ENCODE measurements at places on chromosomes 16 and 17.

- DNase-seq: no peak
These were observed 1.5 kb downstream of the MINK1 start for GRCh38 chr17:4834681-4835020.

- no peak for DNase-seq
These were observed 102.7 kb downstream of the UTP18 start for GRCh38 chr17:51362811-51363585.

- DNase-seq: no peak
These were observed 4.9 kb downstream of the MYO15B start for GRCh38 chr17:75592348-75593020.

- DNase-seq: no peak
These were observed 9.4 kb downstream of the RPAIN start for GRCh38 chr17:5429191-5429887.

- peak; percentile 71 for DNase-seq
These were observed 9.8 kb downstream of the TMEM204 start for GRCh38 chr16:1543085-1543896.

DNA sequence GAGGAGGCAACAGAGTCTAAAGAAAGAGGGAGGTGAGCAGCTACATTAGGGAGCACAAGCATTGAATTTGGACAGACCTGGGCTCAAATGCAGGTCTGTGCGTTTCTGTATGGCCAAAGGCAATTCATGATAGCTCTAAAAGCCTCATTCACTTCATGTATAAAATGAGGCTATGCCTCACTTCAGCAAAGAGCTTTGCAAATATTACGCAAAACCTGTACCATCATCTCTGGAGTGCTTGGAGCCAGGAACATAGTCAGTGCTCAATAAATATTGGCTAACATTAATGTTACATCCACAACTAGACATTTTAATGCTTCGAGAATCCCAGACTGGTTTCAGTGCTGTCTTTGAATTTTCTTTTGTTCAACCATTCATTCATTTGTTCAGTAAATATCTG is 254.7 kb upstream of the CDH11 start:
- no peak for DNase-seq

DNA sequence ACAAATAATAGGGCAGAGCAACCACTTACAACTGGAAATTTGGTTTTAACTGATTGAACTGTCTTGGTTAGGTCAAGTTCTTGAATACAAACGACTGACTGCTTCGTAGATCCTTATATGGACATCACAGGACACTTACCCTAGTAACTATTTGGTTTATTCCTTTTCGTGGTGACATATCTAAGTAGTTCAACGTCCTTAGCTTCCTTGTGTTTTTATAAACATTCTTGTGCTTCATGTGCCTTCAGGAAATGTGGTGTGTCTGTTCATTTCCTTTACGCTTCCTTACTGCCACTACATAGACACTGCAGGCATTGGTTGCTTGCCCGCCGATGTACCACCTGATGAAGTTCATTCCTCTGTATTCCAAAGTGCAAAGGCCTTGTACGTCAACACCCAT is 59.3 kb downstream of the USP10 start:
- DNase-seq: no peak
